Stimulated activated CD8-positive, alpha-beta memory T cell treated with anti-CD3 and anti-CD28 coated beads, Interleukin-7, amount 100 ng/mL, for 48 hours (primary cell): ENCODE measurements at places on chromosomes 7 and 10.

- no peak for DNase-seq
These were observed 100.4 kb upstream of the DDC start for GRCh38 chr7:50665403-50666123.

DNA sequence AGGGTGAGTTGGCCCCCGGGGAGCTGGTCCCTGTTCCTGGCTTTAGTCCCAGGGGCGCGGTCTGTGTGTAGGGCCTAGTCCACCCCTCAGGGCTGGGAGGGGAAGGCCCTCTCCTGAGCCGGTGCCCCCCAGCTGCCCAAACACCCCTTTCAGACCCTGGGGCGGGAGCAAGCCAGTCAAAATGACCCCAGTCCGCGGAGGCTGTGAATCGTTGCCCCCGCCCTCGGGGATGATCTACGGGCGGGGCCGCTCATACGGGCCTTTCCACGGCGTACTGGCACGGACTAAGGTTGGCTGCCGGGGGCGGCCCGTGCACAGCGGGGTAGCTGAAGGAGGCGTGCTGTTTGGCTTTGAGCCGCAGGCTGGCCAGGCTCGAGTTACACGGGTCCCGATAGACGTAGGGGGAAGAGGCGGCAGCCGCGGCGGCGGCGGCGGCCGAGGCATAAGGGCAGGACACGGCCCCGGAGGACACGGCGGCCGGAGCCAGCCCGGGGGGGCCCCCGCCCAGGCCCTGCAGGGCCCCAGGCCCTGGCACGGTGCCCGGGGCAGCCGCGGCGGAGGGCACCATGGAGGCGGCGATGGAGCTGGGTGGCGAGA, 4.3 kb downstream of the ELOVL3 start:
- no peak for DNase-seq

DNA sequence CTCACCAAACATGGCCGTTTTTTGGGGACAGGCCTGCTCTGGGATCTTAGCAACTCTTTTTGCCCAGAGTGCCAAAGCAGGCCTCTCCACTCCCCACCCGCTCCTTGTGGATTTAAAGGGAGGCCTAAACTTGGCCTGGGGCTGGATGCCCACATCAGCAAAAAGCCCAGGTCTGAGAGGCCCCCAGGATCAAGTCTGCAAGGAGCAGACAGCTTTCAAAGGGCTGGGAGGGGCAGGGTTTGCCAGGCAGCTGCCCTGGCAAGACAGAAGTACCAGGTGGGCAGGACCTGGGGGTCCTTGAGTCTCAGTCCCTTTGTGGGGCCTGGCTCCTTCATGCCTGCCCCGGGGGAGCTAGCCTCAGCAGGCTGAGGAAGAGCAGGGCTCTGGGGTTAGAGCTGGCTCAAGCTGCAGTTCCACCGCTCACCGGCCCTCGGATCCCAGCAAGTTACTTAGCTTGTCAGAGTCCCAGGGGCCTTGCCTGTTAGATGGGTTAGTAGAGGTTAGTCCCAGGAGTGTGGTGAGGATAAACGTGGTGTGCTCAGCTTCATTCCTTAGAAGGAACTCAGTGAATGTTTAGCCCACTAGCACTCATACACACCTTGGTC, 56.2 kb downstream of the ARHGAP22 start:
- no peak for DNase-seq

DNA sequence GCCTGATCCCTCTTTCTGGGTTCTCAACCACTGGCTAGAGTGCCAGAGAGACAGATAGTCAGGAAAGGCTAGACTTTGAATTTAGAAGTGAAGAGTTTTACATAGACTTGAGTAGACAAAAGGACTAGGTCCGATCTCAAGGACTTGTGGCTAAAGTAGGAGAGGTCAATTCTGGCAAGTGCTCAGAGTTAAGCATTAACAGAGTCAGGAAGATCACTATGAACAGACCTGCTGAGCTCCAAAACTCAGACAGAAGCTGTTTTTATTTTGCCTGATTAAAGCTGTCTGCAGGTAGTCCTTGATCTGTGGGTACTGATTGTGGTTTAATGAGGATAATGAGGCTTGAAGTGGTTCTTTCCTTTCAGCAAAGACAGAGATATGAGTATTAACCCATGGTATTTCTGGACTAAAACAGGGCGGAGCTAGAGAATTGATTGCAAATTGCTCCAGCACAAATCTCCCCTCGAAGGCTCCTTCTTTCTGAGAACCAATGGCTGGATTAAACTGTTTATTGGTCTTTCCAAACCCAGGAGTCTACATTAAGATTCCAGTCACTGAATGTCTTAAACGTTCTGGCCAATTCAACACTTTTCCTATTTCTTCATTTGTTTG, 423.2 kb downstream of the IPMK start:
- DNase-seq: no peak

GRCh38 chr10:49653273-49653929, 26.1 kb upstream of the C10orf53 start:
- no peak for DNase-seq

GRCh38 chr10:61475449-61475873, 22.3 kb upstream of the TMEM26 start:
- DNase-seq: no peak

DNA sequence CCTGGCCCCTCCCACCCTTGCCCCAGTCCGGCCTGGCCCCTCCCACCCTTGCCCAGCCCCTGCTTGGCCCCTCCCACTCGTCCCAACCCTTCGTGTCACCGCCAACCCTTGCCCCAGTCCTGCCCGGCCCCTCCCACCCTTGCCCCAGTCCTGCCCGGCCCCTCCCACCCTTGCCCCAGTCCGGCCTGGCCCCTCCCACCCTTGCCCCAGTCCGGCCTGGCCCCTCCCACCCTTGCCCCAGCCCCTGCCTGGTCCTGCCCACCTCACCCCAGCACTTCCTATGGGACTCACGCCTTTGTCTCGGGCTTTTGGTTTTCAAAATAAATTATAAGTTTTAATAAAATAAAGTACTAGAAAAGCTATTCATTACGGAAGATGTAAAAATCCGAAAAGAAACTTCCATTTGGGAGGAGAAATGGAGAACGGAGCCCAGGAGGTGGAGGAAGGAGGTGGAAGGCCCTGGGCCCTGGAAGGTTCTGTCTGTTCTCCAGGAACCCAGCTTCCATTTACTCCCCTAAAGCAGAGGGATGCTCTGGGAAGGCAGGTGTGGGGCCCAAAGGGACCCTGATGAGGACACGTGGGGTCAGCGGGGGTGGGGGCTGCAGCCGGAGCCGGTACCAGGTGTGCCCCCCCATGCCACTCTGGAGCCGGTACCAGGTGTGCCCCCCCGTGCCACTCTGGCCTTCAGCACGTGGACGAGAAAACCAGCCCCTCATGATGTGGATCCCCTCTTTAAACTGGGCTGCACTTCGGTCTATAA, 52.2 kb downstream of the PWWP2B start:
- DNase-seq: no peak

DNA sequence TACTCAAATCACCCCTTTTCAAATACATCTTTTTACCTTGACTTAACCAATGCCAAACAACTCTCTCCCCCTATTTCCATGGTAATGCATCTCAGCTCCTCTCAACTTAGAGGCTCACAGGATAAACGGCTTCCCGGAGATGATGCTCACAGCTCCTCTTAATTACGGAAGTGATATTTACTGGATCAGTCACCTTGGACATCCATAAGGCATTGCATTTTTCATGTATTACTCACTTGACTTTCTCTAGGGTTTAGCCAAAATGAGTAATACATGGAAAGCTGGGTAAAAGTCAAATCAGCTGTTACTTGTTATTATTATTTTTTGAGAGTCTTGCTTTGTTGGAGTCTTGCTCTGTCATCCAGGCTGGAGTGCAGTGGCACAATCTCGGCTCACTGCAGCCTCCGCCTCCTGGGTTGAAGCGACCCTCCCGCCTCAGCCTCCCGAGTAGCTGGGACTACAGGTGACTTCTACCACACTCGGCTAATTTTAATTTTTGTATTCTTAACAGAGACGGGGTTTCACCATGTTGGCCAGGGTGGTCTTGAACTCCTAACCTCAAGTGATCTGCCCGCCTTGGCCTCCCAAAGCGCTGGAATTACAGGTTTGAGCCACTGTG, 73.3 kb upstream of the RHEB start:
- no peak for DNase-seq

DNA sequence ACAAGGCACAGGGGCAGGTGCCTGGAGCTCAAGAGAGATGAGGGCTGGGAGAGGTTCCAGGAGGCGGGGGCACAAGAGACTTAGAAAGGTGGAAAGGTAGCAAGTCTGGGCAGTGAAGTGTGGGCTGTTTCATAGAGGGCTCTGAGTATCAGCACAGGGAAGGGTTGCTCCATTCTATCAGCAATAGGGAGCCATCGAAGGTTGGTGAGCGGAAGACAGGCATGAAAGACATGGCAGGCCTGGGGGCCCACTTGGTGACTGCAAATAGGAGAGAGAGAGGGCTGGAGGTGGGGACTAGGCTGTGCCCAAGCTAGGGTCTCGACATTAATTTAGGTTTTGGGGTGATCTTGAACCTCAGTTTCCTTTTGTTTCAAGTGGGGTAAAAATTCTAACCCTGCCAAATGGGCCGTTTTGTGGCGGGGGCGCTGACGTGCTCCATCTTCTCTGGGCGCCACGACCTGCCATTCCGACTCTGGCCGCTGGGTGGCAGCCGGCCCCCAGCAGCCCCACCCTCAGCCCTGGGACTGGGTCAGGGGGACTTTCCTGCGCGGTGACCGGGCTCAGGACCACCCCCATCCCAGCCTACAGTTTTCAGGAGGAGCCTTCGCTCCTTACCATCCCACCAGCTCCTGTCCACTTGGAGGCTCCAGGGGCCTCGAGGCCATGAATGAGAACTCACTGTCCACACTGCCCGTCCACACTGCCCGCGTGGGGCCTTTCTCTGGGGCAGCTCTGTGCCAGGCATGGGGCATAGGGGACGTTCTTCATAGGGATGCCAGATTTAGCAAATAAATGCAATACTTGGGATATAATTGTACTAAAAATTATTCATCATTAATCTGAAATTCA, 37.2 kb upstream of the PCBD1 start:
- DNase-seq: no peak

- DNase-seq: no peak
These were observed 101.5 kb upstream of the TMEM168 start for GRCh38 chr7:112891698-112892097.

GRCh38 chr10:37960591-37961137, 15.8 kb downstream of the ZNF25 start:
- no peak for DNase-seq

GRCh38 chr10:116163333-116164131, 109.5 kb downstream of the GFRA1 start:
- no peak for DNase-seq

- DNase-seq: no peak
These were observed 36.0 kb downstream of the CARD11 start for GRCh38 chr7:3007696-3008095.

- no peak for DNase-seq
These were observed 48.1 kb downstream of the ATRNL1 start for GRCh38 chr10:115141254-115141653.

- DNase-seq: no peak
These were observed 330.4 kb upstream of the SEMA3A start for GRCh38 chr7:84524714-84525694.

GRCh38 chr7:46565253-46566096, 644.4 kb upstream of the IGFBP3 start:
- no peak for DNase-seq

- DNase-seq: no peak
These were observed 46.3 kb downstream of the GRID2IP start for GRCh38 chr7:6504996-6505395.

DNA sequence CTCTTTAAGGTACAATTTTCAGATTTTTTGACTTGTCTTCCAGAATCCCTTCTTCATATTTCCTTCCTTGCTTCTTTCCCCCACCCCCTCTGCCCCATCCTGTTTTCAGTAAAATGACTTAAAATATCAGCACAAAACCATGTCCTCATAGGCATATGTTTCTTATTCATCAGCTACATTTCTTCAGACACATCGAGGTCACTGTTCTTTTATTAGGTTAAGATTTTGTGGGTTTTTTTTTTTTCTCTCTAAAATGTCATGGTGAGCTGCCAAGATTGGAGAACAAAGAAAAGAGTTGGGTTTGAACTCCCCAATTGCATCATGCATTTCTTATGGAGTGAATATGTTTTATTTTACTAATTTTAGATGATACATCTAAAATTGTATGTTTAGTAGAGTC, 35.8 kb downstream of the LAMB4 start:
- DNase-seq: no peak

- DNase-seq: peak; percentile 34
These were observed 1.2 kb upstream of the TFR2 start for GRCh38 chr7:100642534-100642907.

DNA sequence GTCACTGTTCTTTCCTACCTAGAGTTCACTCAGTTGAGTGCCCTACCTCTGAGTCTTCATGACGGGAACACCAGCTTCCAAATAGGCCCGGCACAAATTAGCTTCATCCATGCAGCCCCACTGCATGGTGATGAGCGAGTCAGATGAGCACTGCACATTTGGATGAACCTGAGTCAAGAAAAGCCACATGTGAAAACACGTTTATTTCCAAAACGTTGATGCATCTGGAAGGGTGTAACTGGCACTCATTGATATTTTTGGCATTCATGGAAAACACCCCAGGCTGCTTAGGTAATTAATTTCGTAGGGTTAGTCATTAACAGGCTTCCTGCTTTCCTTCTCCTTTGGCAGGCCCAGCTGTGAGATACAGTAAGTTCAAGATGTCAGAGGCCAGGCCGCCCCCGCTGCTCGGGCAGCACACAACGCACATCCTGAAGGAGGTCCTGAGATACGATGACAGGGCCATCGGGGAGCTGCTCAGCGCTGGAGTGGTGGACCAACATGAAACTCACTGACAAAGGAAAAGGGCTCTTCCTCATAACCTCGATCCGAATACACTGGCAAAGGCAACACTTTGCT, 725.2 kb downstream of the SUGCT start:
- no peak for DNase-seq

GRCh38 chr10:62127975-62128374, 140.7 kb downstream of the RTKN2 start:
- no peak for DNase-seq

DNA sequence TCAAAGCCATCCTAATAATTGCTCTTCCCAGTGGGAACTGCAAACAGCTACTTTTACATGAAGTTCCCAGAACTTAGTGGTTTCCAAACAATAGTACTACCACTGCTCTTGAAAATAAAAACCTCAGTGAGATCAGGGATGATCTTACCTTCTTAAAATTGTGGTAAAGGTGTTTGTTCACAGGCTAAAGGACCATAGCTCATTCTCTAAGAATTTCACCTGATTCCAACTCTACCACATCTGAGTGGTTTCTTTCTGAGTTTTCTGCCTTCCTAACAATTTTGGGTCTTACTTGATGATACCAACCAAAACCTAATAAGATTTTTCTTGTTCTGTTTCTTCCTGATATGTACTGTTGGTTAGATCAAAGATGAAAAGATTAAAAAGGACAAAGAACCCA, 45.6 kb upstream of the AGBL3 start:
- no peak for DNase-seq

DNA sequence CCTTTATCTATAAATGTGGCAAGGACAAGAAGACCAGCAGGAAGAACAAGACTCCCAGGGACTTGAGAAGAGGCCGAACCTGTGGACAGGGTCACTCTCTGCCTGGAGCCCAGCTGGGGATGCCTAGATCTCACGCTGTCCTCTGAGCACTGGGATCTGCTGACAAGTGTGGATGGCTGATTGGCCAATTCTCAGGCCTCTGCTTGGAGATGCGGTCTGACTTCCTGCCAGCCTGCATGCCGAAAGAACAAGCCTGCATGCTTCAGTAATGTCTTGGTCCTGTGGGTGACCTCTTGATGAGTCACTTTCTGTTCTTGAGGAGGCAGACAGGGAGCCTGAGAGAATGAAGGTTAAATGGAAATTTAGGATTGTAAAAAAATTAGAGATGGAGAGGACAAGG, 84.7 kb downstream of the TMEM178B start:
- DNase-seq: no peak
